Activated CD8-positive, alpha-beta T cell treated with anti-CD3 and anti-CD28 coated beads, Interleukin-2, amount 10 ng/mL, durations not matched to agents 7 days and 5 days (primary cell): ENCODE measurements at places on chromosomes 3 and 15.

DNA sequence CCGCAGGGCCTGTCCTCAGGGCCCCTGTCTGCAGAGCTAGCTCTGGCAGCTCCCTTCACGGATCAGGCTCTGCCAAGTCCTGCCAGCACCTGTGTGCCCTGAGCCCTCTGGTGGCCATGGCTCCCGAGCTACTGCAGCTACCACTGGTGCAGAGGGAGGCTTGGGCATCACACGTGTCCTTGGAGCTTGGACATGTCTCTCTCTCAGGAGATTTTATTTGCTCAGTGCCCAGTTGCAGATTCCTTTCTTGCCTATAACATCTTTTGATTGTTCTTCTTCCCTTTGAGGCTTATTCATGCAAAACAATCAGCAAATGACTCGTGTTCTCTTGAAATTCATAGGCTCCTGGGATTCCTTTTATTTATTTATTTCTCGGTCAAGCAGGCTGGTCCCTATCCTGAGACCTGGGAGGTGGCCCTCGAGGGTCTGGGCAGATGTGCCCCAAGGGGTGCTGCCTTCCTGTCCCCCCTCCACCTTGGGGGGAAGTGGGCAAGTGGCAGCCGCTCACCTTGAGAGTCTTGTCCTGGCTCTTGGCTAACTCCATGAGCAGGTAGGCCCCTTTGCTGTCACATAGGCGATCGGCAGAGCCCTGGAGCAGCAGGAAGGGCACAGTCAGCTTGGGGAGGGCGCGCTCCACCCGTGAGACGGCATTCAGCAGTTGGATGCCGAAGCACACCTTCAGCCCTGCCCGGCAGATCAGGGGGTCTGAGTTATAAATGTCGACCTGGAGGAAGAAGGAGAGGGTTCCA lies 21.9 kb downstream of the ABTB1 start:
- no peak overlapping the region for H3K4me3 ChIP-seq
- H3K27me3 ChIP-seq, result no peaks in the 10 kb centered on the region
- peak; percentile 64 for DNase-seq
- H3K36me3 ChIP-seq, result no peaks in the 10 kb centered on the region
- peaks cover 7% of the 10 kb centered on the region for H3K4me1 ChIP-seq
- no peak overlapping the region for H3K27ac ChIP-seq

GRCh38 chr3:72482589-72483321 lies 365.5 kb downstream of the SHQ1 start:
- H3K27me3 ChIP-seq, result no peaks in the 10 kb centered on the region
- peak; percentile 78 for DNase-seq
- peaks cover 28% of the 10 kb centered on the region for H3K4me1 ChIP-seq
- H3K4me3 ChIP-seq, result peak overlapping the region; percentile 61

DNA sequence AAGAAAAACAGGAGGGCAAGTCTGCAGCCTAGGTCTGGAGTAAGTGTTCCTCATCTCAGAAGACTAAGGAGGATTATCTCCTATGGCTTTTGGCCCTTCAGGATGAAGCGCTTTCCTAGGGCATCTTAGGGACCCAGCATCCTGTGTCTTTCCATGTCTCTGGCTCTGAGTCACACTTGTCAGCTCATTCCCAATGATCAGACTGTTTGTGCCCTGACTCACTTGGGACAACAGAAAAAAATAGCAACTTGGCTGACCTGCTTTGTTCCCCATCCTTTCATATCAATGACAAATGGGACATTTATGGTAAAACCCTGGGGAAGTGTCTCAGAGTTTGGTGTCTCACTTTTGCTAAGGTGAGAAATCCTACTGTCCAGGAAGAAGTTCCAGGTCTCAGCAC lies 76.2 kb upstream of the OXTR start:
- no peak overlapping the region for H3K27ac ChIP-seq
- no peaks in the 10 kb centered on the region for H3K27me3 ChIP-seq
- no peaks in the 10 kb centered on the region for H3K4me1 ChIP-seq
- DNase-seq, result no peak
- H3K4me3 ChIP-seq, result no peak overlapping the region
- peaks cover 2% of the 10 kb centered on the region for H3K36me3 ChIP-seq

DNA sequence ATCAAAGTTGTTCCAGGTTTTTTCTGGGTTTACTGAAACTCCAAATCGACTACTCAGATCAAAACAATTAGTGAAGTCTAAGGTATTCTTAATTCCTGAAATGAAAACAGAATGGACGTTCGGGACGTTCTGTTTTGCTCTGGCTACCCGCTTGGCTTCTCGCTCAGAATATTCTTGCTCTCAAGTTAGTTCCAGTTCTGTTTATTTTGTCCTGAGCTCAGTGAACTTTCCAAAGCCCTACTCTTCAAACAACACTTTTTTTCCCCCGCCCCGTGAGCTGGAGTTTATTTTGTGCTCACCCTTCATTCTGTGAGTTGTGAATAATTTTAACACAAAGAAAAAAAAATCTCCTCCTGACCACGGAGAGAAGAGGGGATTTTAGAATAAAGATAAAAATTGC lies 72.6 kb downstream of the SAMMSON start:
- no peak for DNase-seq
- H3K36me3 ChIP-seq, result no peaks in the 10 kb centered on the region
- peaks cover 18% of the 10 kb centered on the region for H3K27me3 ChIP-seq
- H3K4me3 ChIP-seq, result no peak overlapping the region
- H3K27ac ChIP-seq, result no peak overlapping the region

- peaks cover 19% of the 10 kb centered on the region for H3K4me1 ChIP-seq
- H3K27ac ChIP-seq, result no peak overlapping the region
- no peak overlapping the region for H3K4me3 ChIP-seq
- no peak for DNase-seq
- peaks cover 7% of the 10 kb centered on the region for H3K27me3 ChIP-seq
Measured at GRCh38 chr15:39128746-39129145, 452.1 kb upstream of the THBS1 start.

DNA sequence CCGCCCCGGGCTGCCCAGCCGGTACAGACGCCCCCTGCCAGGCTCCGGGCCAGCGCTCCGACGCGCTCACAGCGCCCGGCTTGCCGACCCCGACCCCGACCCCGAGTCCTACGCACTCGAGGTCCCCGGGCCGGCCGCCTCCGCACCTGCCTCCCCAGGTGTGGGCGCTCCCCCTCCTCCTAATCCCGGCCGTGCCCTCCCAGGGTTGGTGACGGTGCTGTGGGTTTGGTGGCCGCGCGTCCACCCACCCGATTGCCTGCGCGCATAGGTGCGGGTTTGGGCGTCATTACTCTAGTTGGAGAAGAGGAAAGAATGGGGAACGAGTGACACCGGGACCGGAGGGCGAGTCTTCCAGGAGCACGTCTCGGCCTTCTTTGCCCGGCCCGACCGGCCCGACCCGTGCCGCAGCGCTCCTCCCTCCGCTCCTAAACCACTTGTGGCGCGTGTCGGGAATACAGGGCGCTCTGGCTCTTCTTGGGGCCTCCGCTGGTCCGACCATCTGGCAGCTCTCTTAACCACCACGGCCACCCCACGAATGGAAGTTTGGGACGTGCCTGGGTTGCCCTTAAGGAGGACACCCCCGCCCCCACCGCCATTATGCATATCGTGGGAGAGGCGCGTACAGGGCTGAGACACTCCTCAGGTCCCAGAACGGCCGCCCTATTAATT lies 810 bp upstream of the THRB start:
- peak overlapping the region; percentile 12 for H3K4me3 ChIP-seq
- no peak overlapping the region for H3K27ac ChIP-seq
- H3K27me3 ChIP-seq, result peaks cover 42% of the 10 kb centered on the region
- no peak for DNase-seq
- no peaks in the 10 kb centered on the region for H3K36me3 ChIP-seq

DNA sequence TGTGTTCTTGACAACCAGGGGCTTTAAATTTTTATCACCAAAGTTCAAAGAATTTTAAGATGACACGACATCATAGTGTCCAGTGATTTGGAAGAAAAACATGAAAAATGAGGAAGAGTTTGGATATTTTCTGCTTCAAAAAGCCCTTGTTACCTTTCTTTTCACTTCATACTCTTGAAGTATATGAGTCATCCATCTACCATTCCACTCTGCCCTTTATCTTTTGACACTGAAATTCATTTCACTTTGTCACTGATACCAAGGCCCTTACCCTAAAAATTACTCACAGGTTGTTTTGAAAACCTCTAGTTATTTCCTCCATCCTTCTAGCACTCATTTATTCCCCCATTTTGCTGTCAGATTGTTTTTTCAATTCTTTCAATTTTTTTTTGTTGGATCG lies 42.7 kb downstream of the OR5H15 start:
- peaks cover 5% of the 10 kb centered on the region for H3K27me3 ChIP-seq
- H3K27ac ChIP-seq, result no peak overlapping the region
- no peak overlapping the region for H3K4me3 ChIP-seq
- H3K4me1 ChIP-seq, result no peaks in the 10 kb centered on the region
- no peak for DNase-seq

DNA sequence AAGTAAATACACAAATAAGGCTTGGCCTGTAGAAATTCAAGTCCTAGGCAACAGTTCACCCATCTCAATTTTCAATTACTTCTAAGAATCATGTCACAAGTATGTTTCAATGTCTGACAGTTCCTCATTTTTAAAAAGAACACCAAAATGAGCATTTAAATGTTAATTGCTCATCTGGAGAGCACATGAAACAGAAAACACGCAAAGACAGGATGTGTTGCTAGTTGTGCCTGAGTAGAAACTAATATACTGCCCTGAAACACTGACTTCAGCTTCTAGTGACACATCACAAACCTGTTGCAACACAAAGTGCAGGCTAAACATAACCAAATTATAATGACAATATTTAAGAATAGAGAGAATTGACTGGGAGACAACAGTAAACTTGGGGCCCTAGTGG lies 167.3 kb upstream of the THBS1 start:
- peaks cover 12% of the 10 kb centered on the region for H3K4me1 ChIP-seq
- H3K27me3 ChIP-seq, result peaks cover 51% of the 10 kb centered on the region
- H3K4me3 ChIP-seq, result no peak overlapping the region
- DNase-seq, result no peak
- no peak overlapping the region for H3K27ac ChIP-seq
- H3K36me3 ChIP-seq, result no peaks in the 10 kb centered on the region

- peaks cover 51% of the 10 kb centered on the region for H3K36me3 ChIP-seq
Measured at GRCh38 chr3:13408890-13409289, 11.2 kb downstream of the NUP210 start.

GRCh38 chr3:64084640-64085039 lies 61.3 kb upstream of the PSMD6 start:
- no peaks in the 10 kb centered on the region for H3K36me3 ChIP-seq
- H3K27me3 ChIP-seq, result peaks cover 8% of the 10 kb centered on the region
- H3K27ac ChIP-seq, result no peak overlapping the region
- H3K4me3 ChIP-seq, result no peak overlapping the region
- no peak for DNase-seq
